ENCODE measurements at places on chromosomes 3 and 15.
A peak's percentile ranks its signal among the peaks of the same experiment; 100 is the strongest.

DNA sequence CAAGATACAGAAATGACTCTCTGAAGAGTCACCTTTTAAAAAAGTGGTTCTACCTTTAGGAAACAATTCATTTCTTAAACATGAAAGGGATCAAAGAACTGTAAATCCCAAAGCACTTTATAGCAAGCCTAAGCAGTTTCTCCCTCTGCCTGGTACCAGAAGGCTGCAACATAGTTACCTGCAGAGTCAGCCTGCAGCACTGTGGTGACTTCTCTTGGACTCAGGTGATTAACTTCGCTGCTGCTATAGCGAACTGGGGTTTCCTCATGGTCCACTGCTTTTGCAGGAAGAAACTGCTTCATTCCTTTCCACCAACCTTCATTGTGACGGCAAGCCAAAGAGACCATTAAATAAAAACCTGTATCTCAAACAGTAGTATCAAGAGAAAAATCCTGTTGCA, 37.3 kb downstream of the ST3GAL6 start:
- no peak for DNase-seq

DNA sequence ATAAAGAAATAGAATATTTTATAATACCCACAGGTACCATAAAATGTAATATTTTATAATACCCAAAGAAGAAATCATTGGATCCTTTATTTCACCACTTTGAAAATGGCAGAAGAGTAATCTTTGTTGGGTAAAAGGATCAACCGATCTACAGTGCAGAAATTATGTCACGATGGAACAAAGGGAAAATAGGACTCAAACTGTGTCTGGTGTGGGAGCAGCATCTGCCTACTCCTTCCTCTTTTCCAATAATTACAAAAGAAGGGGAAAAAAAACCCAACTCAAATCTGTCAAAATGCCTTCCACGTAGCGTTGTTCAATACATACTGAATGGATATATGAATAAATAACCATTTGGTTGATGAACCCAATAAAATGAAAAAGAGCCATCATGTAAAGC, 492.6 kb upstream of the TBL1XR1 start:
- DNase-seq = no peak

DNA sequence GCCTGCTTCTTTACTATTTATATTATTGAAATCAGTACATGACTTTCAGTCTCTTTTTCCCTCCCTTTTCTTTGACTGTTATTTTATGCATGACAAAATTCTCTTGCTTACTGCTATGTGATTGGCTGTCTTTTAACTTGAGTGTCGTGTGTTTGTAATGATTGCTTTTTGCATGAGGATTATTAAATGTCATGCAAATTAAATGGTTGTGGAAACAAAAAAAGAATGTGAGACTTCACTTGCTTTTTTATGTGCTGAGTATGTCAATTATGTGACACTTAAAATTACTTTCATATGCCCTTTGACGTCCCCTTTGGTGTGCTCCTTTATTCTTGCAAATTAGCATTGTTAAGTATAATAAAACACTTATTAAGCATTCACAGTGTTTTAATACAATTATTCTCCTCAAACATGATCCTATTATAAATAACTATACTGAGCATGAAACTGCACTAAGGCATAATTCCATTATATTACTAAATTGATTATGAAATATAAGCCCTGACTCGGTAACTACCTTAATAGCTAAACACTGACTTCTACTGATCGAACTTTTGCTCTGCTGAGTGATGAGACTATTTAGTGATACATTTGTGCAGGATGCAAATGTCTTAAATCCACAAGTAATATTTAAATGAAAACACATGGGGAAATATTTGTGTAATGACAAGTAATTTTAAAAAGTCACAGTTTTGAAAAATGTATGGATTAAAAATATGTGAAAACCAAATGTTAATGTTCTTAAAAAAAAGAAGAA, 401.7 kb downstream of the NLGN1 start:
- DNase-seq = no peak

- no peak for DNase-seq
These were observed 275.8 kb upstream of the RBMS3 start for GRCh38 chr3:29004885-29005599.

- no peak for DNase-seq
These were observed 94.7 kb upstream of the RNF7 start for GRCh38 chr3:141643391-141643790.

DNA sequence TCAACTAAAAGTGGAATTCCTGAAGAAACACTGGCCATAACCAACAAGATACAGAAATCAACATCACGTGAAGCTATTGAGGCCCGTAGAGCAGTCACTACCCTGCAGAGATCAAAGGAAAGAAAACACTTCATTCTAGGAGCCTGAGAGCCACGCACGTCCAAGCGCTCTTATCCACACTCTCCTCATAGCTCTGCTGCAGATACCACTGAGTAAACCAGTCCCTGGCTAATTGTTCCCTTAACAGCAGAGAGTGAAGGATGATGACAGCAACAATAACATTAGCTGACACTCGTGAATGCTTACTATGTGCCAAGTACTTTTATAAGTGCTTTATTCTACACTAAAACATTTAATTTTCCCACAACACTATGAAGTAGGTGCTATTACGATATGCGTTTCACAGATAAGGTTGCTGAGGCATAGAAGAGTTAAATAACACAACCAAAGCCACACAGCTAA, 271.0 kb upstream of the GADL1 start:
- DNase-seq = no peak

DNA sequence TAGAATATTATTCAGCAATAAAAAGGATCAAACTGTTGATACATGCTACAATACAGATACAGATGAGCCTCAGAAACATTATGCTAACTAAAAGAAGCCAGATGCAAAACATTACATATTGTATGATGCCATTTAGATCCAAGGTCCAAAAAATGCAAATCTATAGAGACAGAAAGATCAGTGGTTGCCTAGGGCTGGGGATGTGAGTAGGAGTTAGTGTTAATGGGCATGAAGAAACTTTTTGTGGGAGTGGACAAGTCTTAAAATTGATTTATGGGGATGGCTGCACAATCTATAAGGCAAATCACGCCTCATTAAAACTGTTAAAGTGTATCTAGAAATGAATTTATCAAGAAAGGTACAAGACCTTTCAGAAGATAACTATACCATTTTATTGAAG, 45.0 kb downstream of the EHHADH start:
- DNase-seq = no peak

DNA sequence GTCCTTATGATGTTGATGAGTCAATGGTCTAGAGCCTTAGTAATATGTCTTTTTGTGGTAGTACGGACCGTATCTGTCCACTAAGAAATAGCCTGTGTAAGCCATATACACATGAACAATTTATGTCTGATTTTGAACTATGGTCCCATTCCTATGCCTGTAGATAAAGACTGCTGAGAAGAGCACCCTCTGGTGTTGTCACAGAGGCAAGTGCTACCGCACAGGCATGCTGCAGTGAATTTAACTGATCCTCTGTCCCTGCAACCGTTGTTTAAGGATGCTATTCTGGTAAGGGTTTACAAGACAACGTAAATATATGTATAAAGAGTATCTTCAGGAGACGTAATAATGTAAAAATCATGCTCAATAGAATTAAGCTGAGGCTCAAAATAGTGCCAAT, 170.7 kb downstream of the UBE3A start:
- no peak for DNase-seq

DNA sequence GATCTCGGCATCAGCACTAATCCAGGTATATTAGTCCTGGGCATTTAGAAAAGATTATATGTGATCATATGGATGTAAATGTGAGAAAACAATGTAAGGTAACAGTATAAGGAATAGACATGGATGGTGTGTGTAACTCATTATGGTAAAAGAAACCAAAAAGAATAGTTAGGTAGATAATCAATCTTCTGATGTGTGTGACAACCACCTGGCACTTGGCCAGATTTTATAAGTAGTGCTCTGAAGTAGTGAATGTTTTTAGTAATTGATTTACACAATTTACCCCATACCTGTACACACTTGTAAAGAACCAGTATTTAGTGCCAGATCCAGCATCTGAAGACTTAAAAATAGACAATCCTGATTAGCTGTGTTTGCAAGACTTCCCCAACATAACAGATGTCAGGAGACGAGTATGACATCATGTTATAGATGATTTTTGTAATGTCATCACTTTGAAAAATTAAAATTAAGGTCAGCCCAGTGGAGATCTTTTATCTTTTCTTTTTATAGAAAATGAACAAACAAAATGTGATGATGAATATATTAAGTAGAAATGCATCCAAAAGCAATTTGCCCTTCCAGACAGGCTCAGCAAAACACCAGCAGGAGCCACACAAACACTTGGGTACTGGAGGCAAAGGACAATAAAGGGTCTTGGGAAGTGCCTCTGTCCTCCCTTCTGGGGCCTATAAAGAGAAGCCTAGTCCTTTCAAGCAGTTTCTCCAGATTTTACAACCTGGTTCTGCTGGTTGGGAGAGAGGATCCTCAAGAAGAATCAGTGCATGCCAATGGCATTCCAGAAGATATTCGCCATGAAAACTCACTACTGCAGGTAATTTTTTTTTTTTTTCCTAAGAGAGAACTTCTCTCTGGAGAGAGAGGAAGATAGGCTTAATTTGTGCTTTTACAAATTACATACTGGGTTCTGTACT, 140.7 kb downstream of the MECOM start:
- DNase-seq = no peak

DNA sequence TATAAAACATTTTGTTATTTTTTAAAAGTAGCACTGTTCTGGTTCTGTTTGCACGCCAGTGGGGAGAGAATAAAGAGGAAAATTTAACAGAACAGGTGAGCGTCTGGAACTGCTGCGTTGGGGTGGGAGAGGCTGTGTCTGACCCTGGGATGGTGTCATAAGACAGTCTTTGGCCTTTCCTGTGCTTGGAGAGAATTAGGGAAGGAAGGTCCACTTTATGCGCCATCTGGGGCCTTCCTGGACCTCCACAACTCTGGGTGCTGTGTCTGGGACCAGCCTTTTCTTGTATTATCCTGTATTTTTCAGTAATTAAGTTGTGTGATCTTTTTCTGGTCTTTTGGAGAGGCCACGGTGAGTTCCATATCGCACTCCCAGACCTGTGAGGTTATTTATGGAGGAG, 3.3 kb downstream of the FAM43A start:
- no peak for DNase-seq

- no peak for DNase-seq
These were observed 320.0 kb upstream of the PPP2R3A start for GRCh38 chr3:135645541-135645940.

DNA sequence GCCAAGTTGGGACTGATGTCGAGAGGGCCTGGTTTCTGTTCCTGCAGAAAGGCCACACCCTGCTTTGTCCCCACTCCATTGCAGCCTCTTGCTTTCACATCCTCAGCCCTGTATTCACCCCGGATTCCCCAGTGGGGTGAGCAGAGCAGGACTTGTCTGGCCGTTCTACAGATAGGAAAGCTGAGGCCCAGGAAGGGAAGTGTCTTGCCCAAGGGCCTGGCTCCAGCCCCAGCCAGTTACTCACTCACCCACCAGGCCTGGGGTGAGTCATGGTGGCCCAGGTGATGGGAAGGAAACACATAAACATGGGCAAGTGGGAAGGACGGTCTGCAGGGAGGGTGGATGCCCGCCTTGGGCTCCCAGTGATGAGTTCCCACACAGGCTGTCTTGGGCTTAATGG, 6.1 kb upstream of the DUSP7 start:
- no peak for DNase-seq

DNA sequence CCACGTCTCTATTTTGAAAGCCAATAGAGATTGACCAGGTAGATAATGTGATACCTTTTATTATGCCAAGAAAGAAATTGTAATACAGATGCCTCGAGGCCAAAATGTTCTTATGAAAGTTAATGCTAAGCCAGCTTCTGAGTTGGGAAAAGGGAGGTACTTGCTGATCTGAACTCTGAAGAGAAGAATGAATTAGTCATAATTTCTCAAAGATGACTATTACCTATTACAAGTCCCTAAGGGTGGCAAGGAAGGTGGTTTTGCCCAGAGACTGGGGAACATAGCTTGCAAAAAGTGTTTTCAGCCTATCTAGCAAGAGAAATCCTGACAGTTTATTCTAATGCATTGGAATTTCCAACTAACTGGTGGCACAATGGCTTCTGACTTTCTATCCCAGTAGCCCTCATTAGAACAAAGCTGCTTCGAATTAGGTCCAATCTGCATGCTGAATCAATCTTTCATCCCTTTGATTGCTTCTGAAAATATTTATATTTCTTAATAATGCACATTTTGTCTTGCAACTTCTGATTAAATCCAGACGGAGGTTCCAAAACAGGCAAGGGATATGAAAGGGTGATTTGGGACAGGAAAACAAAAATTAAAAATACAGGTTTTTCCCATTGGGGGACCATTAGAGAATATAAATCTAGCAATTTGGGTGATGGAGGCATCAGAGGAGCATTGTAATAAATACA, 17.7 kb upstream of the NR2F2 start:
- no peak for DNase-seq

- no peak for DNase-seq
These were observed 3.6 kb upstream of the CHD2 start for GRCh38 chr15:92896561-92896960.

DNA sequence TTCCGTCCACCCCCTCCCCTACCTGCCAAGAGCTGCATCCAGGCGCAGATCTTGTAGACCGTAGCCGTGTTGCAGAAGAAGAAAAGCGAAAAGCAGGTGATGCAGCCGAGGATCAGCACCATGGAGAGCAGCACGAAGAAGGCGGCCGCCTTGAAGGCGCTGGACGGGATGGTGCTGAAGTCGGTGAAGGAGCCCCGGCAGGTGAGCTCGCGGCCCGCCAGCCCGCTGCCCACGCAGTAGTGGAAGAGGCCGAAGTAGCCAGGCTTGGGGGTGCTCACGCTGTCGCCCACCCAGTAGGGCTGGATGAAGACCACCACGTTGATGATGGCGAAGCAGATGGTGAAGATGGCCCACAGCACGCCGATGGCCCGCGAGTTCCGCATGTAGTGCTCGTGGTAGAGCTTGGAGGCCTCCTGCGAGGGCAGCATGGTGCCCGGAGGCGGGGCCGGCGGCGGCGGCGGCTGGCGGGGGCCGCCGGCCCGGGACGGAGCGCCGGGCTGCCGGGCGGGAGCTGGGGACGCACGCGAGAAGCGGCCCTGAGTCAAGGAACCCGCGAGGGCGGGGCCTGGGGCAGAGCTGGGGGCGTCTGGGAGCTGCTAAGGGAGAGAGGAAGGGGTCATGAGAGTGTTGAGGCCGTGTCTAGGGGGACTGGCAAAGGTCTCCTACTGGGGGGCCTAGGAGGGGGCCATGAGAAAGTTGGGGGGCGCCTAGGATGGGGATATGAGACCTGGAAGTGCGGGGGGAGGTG, 1.2 kb downstream of the LHFPL4 start:
- peak; percentile 9 for DNase-seq

All from stimulated activated CD4-positive, alpha-beta T cell treated with anti-CD3 and anti-CD28 coated beads, TNF-alpha, amount 100 ng/mL, for 24 hours (primary cell).